ENCODE measurements at places on chromosomes 4 and X.
A peak's percentile ranks its signal among the peaks of the same experiment; 100 is the strongest.

GRCh38 chr4:886244-886643, 45.9 kb downstream of the GAK start:
- H3K27ac ChIP-seq: no peak overlapping the region
- no peaks in the 10 kb centered on the region for H3K4me1 ChIP-seq
- H3K36me3 ChIP-seq: no peaks in the 10 kb centered on the region
- no peaks in the 10 kb centered on the region for H3K27me3 ChIP-seq

DNA sequence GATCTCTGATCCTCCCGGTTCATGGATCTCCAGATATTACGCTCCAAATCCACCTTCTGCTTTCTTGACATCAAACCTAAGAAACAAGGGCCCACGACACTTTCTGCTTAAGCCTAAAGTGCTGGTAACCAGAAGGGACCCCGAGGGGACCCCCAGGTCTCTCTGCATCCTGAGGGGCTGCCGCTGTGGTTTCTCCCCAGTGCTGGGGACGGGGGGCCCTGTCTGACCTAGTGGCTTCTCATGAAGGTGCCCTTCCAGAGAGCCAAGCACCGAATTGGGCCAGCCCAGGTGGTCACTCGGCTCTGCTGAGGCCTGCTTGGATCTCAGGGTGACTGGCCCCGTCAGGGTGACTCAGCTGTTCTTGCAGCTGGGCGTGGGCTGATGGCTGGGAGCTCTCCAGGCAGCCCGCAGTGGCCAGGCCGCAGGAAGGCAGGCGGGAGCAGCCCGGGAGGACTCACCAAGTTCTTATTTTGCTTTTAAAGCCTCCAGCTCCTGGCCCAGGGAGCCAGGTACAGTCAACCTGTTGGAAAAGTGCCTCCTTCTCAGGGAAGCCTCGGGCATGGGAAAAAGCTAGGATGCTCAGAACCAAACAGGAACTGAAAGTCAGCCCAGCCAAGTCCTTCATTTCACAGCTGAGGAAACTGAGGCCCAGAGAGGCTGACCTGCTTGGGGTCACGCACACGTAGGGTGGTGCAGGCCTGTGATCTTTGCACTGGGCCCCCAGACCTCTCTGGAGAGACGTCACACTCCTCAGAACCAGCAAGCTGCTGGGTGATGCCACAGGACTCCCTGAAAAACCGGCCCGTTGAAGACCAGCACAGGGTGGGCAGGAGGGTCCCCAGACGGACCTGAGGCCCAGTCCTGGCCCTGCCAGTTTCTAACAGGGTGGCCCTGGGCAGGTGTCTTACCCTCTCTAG, 16.7 kb downstream of the BLOC1S4 start:
- no peak overlapping the region for H3K27ac ChIP-seq
- no peak overlapping the region for H3K4me3 ChIP-seq
- H3K36me3 ChIP-seq: no peaks in the 10 kb centered on the region

DNA sequence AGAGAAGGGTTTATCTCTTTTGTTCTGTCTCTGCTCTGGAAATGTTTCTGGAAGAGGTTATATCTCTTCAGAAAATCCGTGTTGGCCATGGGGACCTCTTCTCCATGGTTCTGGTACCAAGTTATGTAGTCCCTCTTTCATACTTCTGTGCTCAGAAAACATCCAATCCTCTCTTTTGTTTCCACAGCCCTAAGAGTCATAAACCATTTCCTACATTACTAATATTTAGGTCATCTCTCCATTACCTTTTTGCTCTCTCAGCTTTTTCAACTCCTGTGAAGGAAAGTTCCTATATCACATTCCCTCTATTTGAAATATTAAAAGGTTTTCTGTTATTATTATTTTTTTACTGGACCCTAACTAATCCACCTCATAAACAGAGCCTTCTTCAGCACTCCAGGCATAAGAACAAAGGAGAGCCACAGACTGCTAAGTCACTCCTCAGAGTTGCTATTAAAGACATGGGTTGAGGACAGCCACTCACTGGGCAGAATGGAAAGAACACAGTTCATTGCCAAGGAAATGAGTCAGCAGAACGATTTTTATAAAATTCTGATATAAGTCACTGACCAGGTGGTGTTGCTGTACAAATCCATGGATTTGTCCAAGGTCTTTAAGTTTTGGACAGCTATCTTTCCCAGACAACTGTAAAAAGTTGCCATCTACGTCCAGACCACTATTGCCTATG, 122.4 kb upstream of the NPY2R start:
- H3K4me1 ChIP-seq: no peaks in the 10 kb centered on the region
- H3K27ac ChIP-seq: no peak overlapping the region
- DNase-seq: no peak
- no peaks in the 10 kb centered on the region for H3K36me3 ChIP-seq
- H3K27me3 ChIP-seq: no peaks in the 10 kb centered on the region

DNA sequence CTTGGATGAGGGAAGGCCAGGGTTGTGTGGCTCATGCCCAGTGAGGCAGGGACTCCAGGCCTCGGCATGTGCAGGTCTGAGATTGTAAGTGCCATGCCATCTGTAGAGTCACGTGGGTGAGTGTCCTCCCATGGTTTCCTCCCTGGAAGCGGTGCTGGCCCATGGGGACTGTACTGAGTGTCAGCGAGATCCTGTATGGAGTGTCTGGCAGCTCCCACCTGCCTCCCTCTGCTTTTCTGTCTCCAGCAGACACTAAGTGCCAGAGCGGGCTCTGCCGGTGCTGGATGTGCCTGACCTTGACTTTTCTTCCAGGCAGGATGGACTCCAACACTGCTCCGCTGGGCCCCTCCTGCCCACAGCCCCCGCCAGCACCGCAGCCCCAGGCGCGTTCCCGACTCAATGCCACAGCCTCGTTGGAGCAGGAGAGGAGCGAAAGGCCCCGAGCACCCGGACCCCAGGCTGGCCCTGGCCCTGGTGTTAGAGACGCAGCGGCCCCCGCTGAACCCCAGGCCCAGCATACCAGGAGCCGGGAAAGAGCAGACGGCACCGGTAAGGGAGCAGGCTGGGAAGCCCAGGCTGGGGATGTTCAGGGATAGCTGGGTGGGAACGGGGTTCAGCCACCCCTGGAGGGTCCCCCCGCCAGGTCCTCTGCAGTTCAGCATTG, 7.6 kb downstream of the WFS1 start:
- no peak overlapping the region for H3K27ac ChIP-seq
- no peak overlapping the region for H3K4me3 ChIP-seq
- no peaks in the 10 kb centered on the region for H3K4me1 ChIP-seq
- no peaks in the 10 kb centered on the region for H3K36me3 ChIP-seq
- H3K27me3 ChIP-seq: no peaks in the 10 kb centered on the region

DNA sequence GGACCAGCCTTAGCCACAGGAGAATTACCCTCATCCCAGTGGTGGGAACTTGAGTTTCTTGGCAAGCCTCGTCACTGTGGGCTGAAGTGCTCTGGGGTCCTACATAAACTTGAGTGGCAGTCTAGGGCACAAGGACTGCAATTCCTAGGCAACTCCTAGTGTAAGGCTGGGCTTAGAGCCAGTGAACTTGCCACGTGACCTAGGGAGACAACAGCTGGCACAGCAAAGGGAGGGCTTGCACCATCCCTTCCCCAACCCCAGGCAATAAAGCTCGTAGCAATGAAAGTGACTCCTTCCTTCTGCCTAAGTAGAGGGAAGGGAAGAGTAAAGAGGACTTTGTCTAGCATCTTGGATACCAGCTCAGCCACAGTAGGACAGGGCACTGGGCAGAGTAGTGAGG, 81.8 kb downstream of the TEX11 start:
- H3K4me1 ChIP-seq: no peaks in the 10 kb centered on the region
- no peaks in the 10 kb centered on the region for H3K36me3 ChIP-seq
- no peaks in the 10 kb centered on the region for H3K27me3 ChIP-seq
- DNase-seq: no peak
- H3K4me3 ChIP-seq: no peak overlapping the region

DNA sequence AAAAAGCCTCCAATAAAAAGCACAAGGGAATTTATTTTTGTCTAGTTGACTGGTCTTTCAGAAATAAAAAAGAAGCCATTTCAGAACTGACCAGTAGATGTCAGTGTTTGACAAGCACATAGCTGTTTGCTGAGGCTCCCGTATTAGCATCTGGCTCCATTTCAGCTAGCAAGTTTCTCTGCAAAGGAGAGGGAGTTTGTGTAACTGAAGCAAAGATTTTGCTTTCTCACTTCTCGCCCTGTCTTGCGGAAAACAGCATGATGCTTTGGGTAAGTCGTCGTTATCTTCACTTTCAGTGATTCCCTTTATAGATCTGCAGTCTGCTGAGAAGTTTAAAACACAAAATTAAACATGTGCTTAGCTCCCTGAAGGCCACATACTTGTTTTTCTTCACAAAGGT, 85.5 kb downstream of the CT47B1 start:
- DNase-seq: peak; percentile 91
- H3K4me1 ChIP-seq: no peaks in the 10 kb centered on the region
- no peak overlapping the region for H3K4me3 ChIP-seq
- H3K27ac ChIP-seq: no peak overlapping the region
- no peaks in the 10 kb centered on the region for H3K27me3 ChIP-seq

DNA sequence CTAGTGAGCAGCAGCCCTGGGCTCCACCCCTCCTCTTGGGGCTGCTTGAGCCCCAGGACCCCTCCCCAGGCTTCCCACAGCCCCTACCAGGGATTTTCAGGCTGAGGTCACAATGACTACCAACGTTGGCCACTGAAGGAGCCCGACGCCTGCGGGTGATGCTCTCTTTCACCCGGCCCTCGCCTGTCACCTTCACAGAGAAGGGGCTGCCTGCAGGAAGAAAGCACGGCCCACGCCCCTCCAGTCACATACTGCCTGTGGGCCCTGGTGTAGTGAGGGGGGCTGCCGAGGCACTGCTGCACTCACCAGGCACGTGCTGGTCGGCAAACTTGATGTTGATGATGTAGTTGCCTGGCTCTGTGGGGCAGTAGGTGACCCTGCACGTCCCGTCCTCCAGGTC, 22.0 kb downstream of the FLNA start:
- no peaks in the 10 kb centered on the region for H3K36me3 ChIP-seq
- no peak for DNase-seq
- no peak overlapping the region for H3K27ac ChIP-seq
- H3K4me3 ChIP-seq: no peak overlapping the region
- no peaks in the 10 kb centered on the region for H3K27me3 ChIP-seq

- DNase-seq: no peak
- no peak overlapping the region for H3K4me3 ChIP-seq
- no peaks in the 10 kb centered on the region for H3K27me3 ChIP-seq
- no peaks in the 10 kb centered on the region for H3K4me1 ChIP-seq
Measured at GRCh38 chrX:47226531-47227333, 6.1 kb upstream of the USP11 start.

DNA sequence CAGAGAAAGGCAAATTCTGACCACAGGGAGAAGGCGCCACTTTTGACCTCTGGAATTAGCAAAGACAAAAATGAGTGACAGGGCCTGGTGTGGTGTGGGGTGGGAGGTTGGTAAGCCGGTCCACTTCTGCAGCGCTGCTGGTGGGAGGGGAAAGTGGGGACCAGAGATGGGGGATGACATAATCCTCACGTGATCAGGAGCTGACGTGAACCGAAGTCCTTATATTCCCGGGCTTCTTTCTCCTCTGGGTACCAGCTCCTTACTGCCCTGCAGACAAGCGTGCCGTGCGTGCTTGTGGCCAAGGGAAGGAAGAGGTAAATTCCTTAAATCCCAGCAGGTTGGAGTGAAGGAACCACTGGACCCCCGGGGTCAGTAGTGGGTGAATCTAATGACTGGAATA, at the start of gene TCEAL7:
TSS of gene TCEAL7 (plus strand) at position 249 of the 400 bp plus-strand sequence. CDS start 1,165 bp downstream, outside the sequence.
- H3K27me3 ChIP-seq: no peaks in the 10 kb centered on the region
- no peak for DNase-seq
- no peaks in the 10 kb centered on the region for H3K36me3 ChIP-seq
- H3K27ac ChIP-seq: no peak within 1 kb of the TSS
- no peak within 1 kb of the TSS for H3K4me3 ChIP-seq
- no peaks in the 10 kb centered on the region for H3K4me1 ChIP-seq

DNA sequence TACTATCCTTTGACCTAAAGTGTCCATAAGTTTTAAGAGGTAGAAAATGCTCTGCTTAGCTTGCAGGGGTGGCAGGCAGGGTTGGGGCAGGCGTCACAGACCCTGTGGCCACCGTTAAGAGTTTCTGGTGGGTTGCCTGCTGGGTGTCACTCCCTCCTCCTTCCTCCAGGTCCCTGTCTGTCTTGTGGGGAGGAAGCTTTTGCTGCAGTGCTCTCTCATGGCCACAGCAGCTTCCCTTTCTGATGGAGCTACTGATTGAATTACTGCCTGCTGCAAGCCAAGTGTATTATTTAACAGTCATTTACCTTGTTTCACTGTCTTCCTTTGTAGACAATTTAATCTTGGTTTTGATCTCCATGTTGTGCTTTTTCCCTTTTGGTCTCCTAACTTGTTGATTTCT, 384.6 kb downstream of the IDS start:
- no peak overlapping the region for H3K4me3 ChIP-seq
- H3K36me3 ChIP-seq: no peaks in the 10 kb centered on the region
- no peaks in the 10 kb centered on the region for H3K27me3 ChIP-seq

- DNase-seq: no peak
- H3K4me1 ChIP-seq: no peaks in the 10 kb centered on the region
- no peaks in the 10 kb centered on the region for H3K27me3 ChIP-seq
- H3K4me3 ChIP-seq: no peak overlapping the region
Measured at GRCh38 chrX:39645178-39645895, 452.4 kb downstream of the BCOR start.

DNA sequence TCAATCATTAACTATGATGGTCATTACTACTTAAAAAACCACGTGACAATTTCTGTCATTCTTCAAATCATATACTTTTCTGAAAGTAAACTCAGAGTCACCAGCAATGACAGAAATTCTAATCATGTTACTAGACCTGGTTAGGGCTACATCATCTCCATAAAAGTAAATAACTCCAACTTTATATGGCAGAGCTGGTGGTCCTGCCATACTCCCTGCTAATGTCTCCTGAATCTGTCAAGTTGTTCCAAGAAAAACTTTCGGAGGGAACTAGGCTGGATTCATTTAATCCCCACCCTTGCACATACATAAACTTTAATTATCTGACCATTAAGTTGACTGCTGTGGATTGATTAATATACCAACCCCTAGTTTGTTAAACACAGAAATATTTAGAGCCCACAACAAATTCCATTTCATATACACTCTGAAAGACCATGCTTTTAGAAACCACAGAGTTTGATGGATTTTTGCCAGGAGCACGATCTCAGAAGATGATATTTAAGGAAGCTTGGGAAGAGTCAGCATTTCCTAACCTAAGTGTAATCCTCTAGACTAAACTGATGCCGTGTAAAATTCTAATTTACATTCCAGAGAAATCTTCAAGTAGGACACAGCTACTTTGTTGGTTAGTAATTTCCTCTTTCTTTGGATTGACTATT, 577.0 kb downstream of the FAT4 start:
- H3K27me3 ChIP-seq: no peaks in the 10 kb centered on the region
- H3K36me3 ChIP-seq: no peaks in the 10 kb centered on the region

GRCh38 chr4:39061457-39061856, 575 bp upstream of the KLHL5 start:
- peaks cover 11% of the 10 kb centered on the region for H3K36me3 ChIP-seq
- no peak overlapping the region for H3K27ac ChIP-seq
- H3K4me3 ChIP-seq: no peak overlapping the region
- DNase-seq: no peak
- H3K27me3 ChIP-seq: no peaks in the 10 kb centered on the region
